Nephron progenitor cell (in vitro differentiated cells): ENCODE measurements at places on chromosomes 5 and 9.

DNA sequence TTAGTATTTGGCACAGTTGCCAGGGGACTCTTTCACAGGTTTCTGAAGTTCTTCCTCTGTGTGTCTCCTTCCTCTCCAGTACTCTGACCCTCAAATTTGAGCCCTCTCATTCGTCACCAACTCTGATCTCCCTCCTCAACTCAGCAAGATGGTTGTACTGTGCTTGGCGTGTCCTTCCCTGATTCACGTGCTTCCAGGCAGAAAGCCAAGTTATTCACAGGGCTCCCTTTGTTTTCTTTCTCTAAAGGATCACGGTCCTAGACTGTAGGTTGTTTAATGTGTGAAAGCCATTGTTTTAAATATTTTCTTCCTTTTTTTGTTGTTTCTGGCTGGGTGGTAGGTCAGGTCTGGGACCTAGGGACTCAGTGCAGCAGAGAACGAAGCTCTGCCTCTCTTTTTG lies 142.9 kb downstream of the DMAC1 start:
- H3K36me3 ChIP-seq: no peaks in the 10 kb centered on the region
- DNase-seq: no peak
- H3K4me1 ChIP-seq: peaks cover 8% of the 10 kb centered on the region
- H3K27ac ChIP-seq: peak overlapping the region; percentile 1

DNA sequence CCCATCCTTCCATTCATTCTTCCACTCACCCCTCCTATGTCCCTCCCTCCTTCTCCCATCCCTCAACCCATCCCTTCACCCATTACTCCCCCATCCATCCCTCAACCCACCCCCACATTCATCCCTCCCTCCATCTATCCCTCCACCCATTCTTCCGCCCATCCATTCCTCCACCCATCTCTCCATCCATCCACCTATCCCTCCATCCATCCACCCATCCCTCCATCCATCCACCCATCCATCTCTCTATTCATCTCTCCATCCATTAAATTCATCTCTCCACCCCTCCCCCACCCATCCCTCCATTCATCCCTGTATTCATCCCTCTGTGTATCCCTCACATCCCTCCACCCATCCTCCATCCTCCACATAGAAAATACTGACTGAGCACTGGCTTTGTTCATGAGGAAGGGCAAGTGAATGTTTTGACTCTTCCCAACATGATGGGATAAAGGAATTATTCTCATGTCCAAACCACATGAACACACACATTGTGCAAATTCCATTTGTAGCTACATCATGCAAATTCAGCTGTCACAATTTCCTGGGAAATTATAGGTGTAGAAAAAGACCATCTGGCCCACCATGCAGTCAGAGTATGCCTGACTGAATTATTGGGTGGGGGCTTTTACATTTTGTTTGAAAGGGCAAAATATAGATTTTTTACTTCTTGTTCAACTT lies 6.9 kb upstream of the VAV2 start:
- H3K27me3 ChIP-seq: peaks cover 29% of the 10 kb centered on the region
- DNase-seq: no peak
- H3K4me1 ChIP-seq: peaks cover 6% of the 10 kb centered on the region
- H3K27ac ChIP-seq: no peak overlapping the region
- H3K4me3 ChIP-seq: no peak overlapping the region
- no peaks in the 10 kb centered on the region for H3K36me3 ChIP-seq

DNA sequence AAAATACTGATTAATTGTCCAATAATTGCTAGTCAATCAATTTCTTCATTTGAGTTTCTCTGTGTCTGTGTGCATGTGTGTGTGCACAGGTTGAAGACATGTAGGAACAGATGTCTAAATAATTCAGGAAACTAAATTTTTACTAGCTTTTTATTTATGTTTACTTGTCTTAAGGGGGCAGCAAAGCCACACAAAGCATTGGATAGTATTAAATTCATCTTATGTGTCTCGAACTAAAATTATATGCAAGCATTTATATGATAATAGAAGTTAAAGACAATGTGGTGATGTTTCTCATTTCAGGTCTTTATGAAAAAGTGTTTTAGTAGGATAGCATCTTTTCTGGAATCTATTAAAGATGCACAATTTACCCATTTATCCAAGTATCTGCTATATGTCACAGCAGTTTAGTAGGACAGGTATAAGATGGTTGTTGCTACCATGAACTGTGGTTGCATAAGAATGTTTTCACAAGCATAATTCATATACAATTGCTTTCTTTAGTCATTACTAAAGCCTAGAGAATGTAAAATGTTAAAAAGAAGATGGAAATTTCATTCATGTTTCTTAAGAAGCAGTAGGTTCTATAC lies 784.6 kb upstream of the NUDT12 start:
- no peaks in the 10 kb centered on the region for H3K4me1 ChIP-seq
- no peak overlapping the region for H3K4me3 ChIP-seq
- H3K27ac ChIP-seq: no peak overlapping the region
- no peaks in the 10 kb centered on the region for H3K36me3 ChIP-seq

GRCh38 chr5:40171971-40172370 lies 507.7 kb upstream of the PTGER4 start:
- H3K27ac ChIP-seq: no peak overlapping the region
- peaks cover 4% of the 10 kb centered on the region for H3K27me3 ChIP-seq
- no peak for DNase-seq
- no peak overlapping the region for H3K4me3 ChIP-seq
- H3K36me3 ChIP-seq: no peaks in the 10 kb centered on the region

GRCh38 chr5:68444833-68445232 lies 229.3 kb downstream of the PIK3R1 start:
- no peak for DNase-seq
- H3K36me3 ChIP-seq: no peaks in the 10 kb centered on the region
- peaks cover 44% of the 10 kb centered on the region for H3K4me1 ChIP-seq
- no peaks in the 10 kb centered on the region for H3K27me3 ChIP-seq
- no peak overlapping the region for H3K4me3 ChIP-seq
- H3K27ac ChIP-seq: no peak overlapping the region

GRCh38 chr5:142360607-142361120 lies 35.8 kb upstream of the SPRY4 start:
- H3K27ac ChIP-seq: peak overlapping the region; percentile 29
- H3K4me1 ChIP-seq: peaks cover 84% of the 10 kb centered on the region
- H3K36me3 ChIP-seq: peaks cover 4% of the 10 kb centered on the region
- H3K4me3 ChIP-seq: peak overlapping the region; percentile 66
- DNase-seq: peak; percentile 22
- peaks cover 7% of the 10 kb centered on the region for H3K27me3 ChIP-seq

GRCh38 chr5:137348759-137349158 lies 150.4 kb downstream of the SPOCK1 start:
- no peaks in the 10 kb centered on the region for H3K36me3 ChIP-seq
- no peak overlapping the region for H3K4me3 ChIP-seq
- peaks cover 18% of the 10 kb centered on the region for H3K27me3 ChIP-seq
- H3K4me1 ChIP-seq: no peaks in the 10 kb centered on the region
- DNase-seq: no peak

DNA sequence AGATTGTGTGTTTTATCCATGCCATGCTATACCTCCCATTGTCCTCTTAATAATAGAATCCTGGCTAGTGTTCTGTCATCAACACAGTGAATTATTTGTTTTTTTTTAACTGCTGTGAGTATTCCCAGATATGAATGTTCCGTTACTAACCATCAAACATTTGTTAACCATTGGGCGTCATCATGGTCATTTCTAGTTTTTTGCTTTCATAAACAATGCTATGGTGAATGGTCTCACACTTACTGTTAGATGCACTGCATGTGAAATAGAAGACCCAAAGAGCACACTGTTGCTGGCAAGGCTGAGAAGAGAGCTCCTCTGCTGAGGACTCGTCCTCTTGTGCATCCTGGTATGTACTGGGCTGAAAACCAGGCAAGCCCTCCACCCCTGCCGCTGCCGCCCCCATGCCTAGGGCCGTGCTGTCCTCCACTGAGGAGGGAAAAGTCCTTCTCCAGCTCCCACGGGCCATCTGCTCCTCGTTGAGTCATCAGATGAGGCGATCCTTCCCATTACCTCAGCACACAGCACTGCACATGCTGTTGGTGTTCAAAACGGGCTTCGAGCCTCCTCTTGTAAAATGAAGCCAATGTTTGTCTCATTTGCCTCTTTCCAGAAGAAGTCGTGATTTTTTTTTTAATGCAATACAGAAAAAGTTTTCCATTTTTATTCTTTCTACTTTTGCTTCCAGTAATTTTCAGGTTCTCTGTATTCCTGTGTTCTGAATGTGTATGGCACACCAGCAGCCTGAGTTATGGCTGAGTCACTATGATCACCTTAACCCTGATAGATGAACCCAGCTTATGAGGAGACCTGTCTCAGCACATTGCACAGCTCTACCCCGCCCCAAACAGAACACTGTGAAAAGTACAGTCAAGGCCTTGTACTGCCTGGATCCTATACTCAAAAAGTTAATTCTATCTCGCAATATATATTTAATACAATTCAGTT lies 219.0 kb downstream of the AOPEP start:
- peaks cover 6% of the 10 kb centered on the region for H3K27me3 ChIP-seq
- H3K4me3 ChIP-seq: no peak overlapping the region
- peak overlapping the region; percentile 78 for H3K27ac ChIP-seq
- peaks cover 45% of the 10 kb centered on the region for H3K4me1 ChIP-seq
- no peak for DNase-seq
